Esophagus squamous epithelium (tissue), 5 donors: ENCODE measurements at places on chromosomes 5 and 9.

DNA sequence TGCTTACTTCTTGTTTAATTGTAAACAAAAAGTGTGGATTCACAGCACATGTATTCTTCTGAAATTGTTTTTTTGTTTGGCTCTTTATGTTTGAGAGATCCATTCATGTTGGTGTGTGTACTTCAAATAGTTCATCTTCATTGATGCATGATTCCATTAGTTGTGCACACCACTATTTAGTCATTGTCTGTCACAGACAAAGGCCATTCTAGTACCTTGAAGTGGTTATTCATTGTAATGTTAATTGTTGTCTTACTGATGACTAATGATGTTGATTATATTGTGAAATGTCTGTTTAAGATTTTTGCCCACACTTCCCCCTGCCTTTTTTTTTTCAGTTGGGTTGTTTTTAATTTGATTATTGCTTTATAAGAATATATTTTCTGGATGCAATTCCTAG lies 391.3 kb downstream of the DIRAS2 start:
- no peak for DNase-seq

- no peak for DNase-seq
Measured at GRCh38 chr5:107696498-107696897, 25.8 kb upstream of the EFNA5 start.

DNA sequence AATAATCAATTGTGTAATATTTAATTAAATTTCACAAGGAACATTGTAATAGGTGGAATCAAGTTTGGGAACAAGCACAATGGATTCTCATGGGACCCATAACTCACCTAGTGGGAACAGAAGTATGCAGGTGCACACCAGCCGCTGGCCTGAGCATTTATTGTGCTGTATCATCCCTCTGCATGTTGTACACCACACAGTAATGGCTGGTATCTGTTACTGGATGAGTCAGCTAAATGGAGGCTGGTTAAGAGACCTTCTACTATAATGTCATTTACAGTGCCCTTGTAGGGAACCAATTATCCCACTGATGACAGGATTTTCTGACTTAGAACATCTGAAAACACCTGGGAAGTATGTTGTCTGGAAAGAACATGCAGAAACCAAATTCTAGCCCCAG lies 3.2 kb upstream of the MAP3K1 start:
- DNase-seq = no peak

- no peak for DNase-seq
Measured at GRCh38 chr9:121235512-121235911, 32.5 kb upstream of the GSN start.

DNA sequence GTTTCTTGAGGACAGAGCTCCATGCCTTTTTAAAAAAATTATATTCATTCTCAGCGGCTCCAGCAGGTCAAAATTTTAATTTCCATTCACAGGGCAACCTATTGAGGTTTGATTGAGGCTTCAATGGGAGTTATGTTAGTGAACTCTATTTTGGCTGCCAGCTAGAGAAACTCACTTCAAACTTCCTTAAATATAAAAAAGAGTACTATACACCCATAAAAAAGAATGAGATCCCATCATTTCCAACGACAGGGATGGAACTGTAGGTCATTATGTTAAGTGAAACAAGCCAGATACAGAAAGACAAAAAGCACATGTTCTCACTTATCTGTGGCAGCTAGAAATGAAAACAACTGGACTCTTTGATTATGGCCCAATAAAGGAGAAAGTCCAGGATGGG lies 176.8 kb upstream of the IL12B start:
- no peak for DNase-seq

- no peak for DNase-seq
Measured at GRCh38 chr5:131245312-131245711, 18.5 kb upstream of the CDC42SE2 start.

DNA sequence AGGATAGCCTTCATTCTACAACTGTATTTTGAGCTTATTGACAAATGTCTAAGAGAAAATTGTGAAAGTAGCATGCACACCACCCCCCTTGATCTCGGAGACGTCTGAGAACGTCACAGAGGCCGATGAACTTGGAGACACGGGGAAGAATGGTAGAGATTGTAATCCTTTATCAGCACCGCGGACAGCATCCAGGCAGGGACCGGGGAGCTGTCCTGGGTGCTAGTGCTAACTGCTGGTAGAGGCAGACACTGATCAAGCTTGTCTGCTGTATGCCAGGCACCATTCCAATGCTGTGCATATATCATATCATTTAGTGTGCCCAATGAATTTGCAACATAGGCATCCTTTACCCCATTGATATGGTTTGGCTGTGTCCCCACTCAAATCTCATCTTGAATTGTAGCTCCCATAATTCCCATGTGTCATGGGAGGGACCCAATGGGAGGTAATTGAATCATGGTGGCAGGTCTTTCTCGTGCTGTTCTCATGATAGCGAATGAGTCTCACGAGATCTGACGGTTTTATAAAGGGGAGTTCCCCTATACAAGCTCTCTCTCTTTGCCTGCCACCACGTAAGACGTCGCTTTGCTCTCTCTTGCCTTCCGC lies 98.8 kb downstream of the LHX2 start:
- DNase-seq = no peak

- no peak for DNase-seq
Measured at GRCh38 chr9:34771007-34771406, 61.1 kb upstream of the CCL21 start.

- DNase-seq = no peak
Measured at GRCh38 chr5:167261309-167262100, 1029.9 kb upstream of the WWC1 start.
